ENCODE measurements at places on chromosomes 7 and 10.

DNA sequence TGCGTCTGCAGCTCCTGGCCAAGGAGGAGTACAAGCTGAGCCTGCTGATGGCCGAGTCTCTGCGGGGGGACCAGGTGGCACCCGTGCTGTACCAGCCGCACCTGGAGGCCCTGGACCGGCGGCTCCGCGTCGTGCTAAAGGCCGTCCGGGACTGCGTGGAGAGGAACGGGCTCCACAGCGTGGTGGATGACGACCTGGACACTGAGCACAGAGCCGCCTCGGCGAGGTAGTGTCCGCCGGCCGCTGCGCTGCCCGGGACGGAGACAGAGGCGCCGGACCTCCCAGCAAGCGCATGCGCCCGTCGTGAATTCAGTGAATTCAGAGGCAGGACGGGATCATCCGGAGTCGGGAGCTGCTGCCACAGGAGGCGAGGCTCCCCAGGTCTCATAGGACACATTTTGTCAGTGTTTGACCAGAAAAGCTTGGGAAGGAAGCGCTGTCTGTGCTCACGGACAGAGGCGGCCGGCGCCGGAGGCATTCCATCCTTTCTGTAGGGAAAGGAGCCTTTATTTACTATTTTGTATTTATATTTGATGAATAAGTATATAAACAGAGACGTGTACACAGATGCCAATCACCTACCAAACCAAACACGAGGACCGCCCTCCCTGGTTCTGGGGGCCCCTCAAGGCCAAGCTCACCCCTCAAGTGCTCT lies 30.1 kb upstream of the FOXL3 start:
- no peak for DNase-seq

DNA sequence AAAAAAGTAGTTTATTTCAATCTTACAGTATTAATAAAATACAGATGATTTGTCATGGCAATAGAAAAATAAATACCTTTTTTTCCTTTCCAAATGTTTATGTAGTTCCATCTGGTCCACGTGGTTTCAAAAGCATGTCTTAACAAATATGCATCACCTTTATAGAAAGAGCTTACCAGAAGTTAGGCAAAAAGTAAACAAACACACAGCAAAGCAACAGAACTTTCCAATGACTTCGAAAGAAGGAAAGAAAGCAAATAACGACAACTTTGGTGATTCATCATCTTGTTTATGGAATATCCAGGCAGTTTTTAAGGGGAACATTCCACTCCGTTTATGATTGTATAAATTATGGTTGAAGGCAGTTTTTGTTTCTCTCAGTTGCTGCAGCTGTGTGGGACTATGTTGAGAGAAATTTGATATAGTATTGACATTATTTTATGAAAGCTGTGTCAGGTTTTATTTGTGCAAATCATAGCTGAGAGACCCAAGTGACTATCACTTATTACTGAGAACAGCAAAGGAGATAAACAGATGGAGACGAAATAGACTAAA lies 203.1 kb downstream of the CDC14C start:
- no peak for DNase-seq

DNA sequence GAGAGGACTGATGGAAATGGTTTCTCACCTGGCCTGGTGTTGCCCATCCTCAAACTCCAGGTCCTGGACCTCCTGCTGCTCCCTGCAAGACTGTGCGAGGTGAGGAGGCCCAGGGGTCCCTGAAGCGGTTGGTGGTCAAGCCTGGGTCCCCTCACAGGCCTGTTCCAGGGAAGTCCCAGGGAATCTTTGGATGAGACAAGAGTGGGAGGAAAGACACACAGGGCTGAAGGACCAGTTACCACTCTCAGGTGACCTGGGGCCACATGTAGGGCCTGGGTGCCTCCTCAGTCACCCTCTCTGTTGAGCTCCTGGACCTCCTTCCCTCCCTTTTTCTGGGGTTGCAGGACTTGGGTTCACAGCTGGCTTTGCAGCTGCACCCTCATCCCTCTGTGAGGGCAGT lies 42.6 kb upstream of the CXCL12 start:
- DNase-seq = no peak

GRCh38 chr10:125333209-125333591 lies 172.8 kb upstream of the CTBP2 start:
- DNase-seq = no peak

DNA sequence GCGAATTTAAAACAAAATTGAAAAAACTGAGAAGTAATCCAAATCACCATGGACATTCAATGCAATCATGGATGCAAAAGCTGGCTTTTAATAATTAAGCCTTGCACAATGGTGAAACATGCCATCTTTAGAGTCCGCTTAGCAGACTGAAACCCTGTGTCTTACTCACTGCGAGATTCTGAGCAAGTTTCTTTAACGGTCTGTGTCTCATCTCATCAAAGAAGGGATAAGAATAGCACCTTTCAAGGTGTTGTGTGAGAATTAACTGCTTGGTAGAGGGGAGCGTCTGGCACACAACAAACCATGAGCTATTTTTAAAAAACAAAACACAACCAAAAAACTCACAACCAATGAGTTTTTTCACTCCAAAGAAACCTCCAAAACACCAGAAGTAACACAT lies 21.4 kb downstream of the ACBD7 start:
- DNase-seq = no peak

- DNase-seq = no peak
These were observed 58.8 kb upstream of the ADCY1 start for GRCh38 chr7:45515346-45515745.

DNA sequence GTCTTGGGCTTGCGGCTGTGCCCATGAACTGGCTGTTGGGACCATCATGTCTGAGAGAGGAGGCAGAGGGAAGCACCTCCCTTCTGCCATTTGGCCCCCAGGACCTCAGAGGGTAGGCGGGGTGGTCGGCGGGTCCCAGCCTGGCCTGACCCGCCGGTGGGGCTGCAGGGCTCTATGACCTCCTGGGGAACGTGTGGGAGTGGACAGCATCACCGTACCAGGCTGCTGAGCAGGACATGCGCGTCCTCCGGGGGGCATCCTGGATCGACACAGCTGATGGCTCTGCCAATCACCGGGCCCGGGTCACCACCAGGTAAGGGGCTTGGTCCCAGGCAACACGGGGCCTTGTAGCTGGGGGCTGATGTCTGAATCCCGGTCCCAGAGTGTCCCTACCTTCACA lies 14.1 kb downstream of the SUMF2 start:
- DNase-seq = no peak

GRCh38 chr10:132648072-132648850 lies 110.7 kb downstream of the INPP5A start:
- DNase-seq = no peak

DNA sequence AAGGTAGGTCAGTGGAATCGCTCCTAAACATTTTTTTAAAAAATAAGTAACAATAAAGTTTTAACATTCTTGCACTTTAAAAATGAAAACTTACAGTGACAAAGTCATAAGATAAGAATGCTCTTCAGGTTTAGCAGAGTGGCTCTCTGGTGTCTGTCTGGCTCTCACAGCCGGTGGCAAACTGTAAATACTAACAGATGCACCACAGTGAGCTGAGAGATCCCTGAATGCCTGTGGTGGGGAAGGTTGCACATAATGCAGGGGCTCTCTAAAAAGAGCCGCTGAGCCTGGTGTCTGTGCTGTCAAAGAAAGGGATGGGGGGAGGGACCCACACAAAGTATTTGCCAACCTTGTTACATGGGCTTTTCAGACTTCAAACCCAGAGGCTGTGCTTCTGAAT lies 498.3 kb downstream of the CCSER2 start:
- no peak for DNase-seq

GRCh38 chr10:69439813-69440506 lies 11.3 kb upstream of the TSPAN15 start:
- no peak for DNase-seq

DNA sequence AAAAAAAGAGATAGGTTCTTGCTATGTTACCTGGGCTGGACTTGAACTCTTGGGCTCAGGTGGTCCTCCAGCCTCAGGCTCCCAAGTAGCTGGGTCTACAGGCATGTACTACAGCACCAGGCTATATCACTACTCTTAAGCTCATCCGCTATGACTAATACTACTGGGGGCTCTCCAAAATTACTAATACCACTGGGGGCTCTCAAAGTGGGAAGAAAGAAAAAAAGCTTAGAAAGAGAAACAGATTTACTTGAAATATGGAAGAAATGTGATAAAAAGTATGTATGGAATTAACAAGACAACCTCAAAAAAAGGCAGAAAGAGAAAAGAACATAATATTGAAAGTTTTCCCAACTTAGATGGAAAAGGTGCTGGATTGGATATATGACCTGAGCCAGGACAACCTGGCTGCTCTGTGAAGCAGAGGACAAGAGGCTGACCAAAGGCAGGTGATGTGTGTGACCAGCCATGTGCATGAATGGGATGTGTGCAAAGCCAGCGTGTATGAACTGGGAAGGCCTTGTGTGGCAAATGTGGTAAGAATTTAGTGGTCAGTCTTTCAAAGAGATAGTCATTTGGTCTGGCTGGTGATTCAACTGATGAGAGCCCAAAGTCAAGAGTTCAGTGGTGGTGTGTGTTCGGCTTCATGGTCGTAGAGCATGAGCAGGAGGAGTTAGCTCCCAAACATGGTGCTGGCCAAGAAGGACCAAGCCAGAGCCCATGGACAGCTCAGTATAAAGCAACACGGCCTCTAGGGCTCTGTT lies 232.4 kb upstream of the KLF14 start:
- DNase-seq = no peak

DNA sequence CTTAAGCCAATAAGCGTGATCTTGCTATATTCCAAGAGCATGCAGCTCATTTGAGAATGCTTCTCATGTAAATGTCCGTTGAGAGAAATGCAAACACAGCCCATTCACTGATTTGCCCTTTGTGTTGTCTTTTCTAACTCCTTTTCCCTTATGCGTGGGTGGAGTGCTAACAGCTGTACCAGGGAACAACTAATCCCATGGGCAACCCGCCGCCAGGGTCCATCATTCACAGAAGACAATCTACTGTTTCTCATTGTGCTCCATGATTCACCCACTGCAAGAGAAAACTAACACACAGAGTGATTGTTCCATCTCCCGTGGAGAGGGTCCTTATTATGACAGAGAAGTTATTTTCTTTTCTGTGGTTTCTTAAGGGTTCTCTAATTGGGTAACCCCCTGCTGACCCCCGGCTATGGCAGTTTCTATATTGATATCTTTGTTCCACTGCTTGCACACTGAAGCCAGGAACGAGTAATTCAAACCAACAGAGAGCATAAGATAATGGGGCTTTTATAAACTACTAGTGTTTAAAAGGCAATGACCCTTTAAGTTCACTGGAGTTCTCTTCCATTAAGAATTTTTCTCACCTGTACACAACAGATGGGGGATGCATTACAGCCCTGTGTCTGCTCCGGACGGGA lies 298.7 kb downstream of the BAMBI start:
- DNase-seq = no peak

- DNase-seq = no peak
These were observed 1053.2 kb downstream of the REEP3 start for GRCh38 chr10:64574371-64574770.

- no peak for DNase-seq
These were observed 67.0 kb upstream of the ITGB1 start for GRCh38 chr10:33025039-33025438.

GRCh38 chr10:114653926-114654325 lies 4.1 kb downstream of the ABLIM1 start:
- no peak for DNase-seq

DNA sequence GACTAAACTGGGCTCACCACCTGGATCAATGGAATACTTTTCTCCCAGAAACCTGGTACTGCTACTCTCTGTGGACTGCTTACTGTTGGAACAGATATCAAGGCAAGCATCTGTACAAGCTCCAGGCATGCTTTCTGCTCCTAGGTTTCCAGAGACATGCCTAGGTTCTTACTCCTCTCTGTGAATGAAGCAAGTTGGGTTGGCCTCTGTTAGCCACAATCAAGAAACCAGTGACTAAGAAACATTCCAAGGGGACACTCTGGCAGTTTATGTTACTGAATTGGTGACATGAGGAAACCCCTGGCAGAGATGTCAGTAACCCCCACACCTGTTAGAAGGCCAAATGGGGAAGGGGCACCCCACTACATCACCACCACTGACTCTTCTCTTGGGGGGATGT lies 121.9 kb downstream of the GFRA1 start:
- DNase-seq = no peak

DNA sequence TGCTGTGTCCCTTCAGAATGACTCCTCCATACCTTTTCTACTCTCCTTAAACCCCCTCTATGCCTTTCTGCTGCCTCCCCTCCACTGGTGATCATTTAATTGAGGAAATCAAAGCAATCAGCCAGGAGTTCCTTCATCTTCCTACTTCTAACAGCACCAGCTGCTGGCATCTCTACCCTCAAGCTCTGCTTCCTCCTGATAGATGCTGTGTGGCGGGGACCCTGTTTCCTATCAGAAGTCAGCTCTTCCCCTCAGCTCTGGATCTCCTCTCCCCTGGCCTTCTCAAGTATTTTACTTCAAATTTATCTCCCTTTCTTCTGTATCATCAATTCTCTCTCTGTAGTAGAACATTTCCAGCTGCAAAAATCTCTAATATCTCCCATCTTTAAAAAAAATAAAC lies 183.7 kb downstream of the ELMO1 start:
- DNase-seq = no peak

- no peak for DNase-seq
These were observed 48.1 kb upstream of the TES start for GRCh38 chr7:116162254-116162653.

DNA sequence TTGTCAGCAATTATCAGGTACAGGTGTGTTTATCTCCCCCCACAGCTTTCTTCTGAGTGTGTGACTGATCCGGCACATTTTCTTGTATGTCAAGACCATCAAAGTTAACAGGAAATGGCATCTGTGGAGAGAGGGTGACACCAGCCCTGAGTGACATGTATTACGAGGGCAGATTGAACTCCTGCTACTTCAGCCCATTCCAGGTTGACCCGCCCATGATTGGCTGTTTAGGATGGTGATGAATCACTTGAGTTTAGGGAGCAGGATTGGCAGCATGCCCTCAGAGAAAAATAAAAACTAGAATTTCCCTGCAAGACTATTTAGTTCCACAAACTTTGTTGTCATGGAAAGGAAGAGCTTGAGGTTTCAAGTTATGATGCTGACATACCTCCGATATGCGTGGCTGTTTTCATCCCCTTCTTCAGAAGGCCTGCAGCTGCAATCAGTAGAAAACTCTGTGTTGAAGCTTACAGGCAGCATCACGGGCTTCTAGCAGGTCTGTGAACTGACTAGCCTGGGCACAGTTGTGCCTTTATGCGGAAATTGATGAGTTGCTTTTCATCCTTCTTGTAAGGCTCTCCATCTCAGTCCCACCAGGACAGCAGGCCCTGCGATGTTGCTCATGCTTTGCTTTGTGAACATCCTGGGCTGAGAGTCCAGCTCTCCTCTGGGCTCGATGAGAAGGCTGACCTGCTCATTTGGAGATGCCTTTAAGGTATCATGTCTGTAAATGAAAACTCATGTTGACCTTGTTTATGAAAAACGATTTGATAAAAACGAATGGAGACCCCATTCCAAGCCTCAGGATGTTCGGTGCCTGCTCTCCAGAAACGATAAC lies 8.0 kb upstream of the CELF2 start:
- DNase-seq = no peak

DNA sequence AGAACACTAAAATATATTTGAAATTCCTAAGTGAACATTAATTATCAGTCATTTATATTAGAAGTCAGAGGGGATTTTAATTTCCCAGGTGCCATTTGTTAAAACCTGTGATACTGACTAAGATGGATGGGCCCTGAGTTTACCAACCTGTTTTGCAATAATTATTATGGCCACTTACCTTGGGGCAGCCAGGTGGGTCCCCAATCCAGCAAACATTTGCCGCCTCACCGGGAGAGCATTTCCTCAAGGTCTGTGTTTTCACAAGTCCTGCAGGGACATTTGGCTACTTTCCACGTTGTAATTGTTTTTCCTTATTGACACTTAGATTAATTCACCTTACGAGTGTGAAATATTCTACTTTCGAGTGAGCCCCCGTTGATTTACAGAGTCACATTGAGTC lies 251.2 kb upstream of the PPP2R2D start:
- DNase-seq = no peak

Data from stimulated activated CD4-positive, alpha-beta T cell treated with anti-CD3 and anti-CD28 coated beads, Interleukin-4, amount 100 ng/mL, for 1 hour (primary cell).